Cardiac muscle cell (in vitro differentiated cells and primary cell): ENCODE measurements at places on chromosomes 11 and 22.

GRCh38 chr11:132852361-132852760 lies 679.9 kb downstream of the OPCML start:
- DNase-seq = no peak

- DNase-seq = no peak
Observed at GRCh38 chr11:58659910-58660570, 37.6 kb downstream of the CNTF start.

DNA sequence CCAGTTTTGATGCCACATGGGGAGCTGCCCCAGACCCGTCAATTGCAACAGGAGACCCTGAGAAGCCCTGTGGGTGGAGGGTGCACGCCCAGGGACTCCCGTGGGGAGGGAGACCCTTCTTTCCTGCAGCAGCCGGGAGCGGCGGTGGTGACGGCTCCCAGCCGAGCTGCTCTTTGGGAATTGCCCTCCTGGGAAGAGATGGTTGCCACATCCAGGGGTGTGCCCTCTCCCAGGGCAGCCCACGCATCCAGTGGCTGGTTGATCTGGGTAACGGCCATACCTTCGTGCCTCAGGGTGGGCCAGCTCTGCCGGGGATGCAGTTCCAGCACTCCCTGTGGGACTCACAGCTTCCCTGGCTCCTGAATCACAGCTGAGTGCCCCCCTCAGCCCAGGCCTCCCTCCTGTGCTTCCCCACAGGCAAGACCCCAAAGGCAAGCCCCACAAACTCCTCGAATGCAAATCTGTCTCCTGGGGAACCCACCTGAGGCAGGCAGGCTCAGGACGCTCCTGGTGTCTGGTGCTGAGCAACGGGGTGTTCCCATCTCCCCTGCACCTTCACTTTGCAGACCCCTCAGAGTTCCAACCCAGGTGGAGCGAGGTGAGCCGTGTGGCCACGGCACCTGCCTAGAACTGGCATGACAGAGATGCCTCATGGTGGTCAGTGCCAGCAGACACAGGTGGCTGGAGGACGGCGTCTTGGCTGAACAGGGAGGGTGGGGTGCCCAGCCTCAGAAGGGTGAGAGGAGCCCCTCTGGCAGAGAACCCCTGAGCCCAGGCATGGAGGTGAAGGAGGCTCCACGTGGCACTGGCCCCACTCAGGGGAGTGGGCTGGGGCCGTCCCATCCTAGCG lies 1027.4 kb downstream of the BRD1 start:
- no peak for DNase-seq

GRCh38 chr11:122601141-122602125 lies 54.1 kb upstream of the UBASH3B start:
- DNase-seq = peak; percentile 72

DNA sequence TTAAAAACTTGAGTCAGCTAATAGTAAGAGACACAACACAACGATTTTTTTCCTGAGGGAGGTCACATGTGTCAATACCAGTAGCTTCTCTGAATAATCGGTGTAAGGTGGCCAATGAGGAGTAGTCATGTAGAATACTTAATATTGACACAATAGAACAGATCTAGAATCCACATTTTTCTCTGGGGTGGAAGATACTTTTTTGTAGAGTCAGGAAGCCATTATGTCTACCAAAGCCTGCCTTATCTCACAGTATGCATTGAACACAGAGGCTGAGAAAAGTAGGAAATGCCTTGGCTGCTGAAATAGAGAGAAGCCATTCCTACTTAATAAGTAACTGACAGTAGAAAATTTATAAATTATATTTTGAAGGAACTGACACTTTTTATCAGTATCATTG lies 725.0 kb downstream of the METTL15 start:
- DNase-seq = no peak

DNA sequence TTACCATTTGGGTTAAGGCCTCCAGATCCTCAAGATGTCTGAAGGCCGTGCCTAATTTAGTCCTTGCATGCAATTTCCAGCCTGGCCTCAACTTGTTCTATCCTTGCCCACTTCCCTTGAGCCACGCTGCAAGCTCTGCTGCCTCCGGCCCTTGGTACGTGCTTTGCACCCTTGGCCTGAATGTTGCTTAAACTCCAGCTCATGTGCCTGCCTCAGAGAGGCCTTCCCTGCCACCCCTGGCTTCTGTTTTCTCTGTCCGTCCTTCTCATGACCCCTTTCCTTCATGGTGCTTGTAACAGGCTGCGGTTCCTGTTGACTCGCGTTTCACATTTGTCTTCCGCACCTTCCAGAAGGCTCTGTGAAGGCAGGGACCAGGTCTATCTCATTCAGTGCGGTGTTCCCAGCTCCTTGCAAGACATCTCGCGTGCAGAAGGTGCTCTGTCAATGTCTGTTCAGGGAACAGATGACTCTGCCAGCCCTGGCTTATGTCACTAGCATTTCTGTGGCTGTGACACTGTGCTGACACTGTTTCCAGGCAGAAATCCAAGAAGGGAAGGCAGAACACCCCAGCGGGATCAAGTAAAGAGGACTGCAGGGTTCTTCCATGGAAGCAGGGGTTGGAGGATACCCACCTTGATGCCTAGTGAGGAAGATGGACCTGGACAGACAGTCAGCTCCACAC lies 61.8 kb downstream of the FBLN1 start:
- DNase-seq = no peak

DNA sequence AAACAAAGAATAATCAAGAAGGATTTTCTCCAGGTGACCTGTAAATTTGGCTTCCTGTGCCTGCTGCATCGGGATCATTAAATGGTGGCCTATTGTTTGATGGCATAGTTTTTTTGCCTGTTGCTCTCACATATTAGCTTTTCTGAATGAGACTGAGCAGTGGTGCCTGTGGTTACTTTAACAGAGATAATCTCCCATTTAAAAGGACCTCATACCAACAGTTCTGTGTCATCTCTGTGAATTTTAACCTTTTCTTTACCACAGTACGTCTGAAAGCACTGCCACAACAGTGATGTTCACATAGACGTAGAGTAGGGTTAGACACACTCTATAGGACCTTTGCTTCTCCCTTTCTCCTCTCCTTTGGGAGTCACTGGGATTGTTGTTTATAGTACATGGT lies 22.9 kb upstream of the RCE1 start:
- no peak for DNase-seq

DNA sequence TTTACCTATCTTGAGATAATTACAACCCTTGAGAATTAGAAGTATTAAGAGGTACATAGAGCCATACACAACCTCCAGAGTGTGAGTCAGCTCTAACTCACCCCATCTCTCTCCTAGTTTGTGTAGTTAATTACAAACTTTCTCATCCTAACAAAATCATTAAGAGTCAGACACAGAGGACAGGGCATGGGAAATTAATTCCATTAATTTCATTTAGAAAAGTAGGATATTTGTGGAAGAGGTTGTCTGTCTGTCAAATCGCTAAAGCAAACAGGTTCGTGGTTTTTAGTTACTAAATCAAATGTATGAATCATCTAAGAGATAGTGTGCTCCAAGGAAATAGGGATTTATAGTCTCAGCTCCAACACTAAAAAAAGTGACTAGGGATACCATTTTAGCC lies 1261.4 kb upstream of the TENM4 start:
- DNase-seq = peak; percentile 3

- no peak for DNase-seq
Observed at GRCh38 chr11:23573429-23573828, 713.2 kb upstream of the CCDC179 start.

- no peak for DNase-seq
Observed at GRCh38 chr11:22317656-22318055, 20.5 kb upstream of the SLC17A6 start.

- no peak for DNase-seq
Observed at GRCh38 chr11:96246718-96247552, 96.1 kb downstream of the MAML2 start.

GRCh38 chr11:117225553-117226170 lies 6.2 kb downstream of the PCSK7 start:
- no peak for DNase-seq

DNA sequence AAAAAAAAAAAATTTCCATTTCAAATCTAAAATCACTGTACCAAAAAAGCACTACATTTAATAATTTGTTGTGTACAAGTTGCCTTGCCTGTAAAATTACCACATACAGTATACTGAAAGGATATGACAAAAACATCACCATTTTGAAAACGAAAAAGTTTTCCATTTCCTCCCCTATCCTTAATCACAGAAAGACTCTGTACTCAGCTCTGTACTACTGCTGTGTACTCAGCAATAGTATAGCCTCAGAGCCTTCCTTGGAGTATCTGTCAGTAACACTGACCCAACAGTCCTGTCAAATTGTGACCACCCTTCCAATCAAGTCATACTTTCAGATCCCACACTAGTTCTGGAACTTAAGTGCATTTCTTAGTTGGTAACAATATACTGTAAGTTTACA lies 48.0 kb downstream of the CELF1 start:
- DNase-seq = no peak

- DNase-seq = peak; percentile 39
Observed at GRCh38 chr11:86460461-86461385, 86.0 kb downstream of the CCDC81 start.

DNA sequence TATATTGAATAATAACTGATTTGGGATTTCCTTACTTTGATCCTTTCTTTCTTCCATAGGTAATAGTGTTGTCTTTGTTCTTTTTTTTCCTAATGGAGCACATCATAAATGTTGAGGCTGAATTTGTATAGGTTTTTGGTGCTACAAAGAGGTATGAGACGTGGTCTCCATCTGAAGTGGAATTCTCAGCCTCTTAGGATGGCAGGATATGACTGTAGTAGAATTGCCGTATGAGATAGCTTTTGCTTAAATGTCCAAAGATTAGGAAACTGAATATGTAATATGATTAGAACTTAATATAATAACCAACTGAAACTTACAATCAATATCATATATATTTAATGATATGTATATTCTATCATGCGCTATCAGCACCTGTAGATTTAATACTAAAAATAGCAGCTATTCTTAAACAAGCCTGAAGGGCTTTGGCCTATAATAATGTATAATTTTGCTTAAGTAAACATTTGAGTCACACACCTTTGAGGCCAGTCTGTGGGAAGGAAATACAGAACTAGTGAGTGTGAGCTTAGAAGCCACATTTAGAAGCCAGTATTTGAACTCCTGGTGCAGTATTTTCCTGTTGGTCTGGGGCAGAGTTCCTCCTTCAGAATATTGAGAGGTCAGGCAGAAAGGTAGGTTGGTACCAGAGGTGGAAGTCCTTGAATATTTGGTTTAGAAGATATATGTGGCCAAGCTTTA lies 62.6 kb downstream of the SWAP70 start:
- no peak for DNase-seq

DNA sequence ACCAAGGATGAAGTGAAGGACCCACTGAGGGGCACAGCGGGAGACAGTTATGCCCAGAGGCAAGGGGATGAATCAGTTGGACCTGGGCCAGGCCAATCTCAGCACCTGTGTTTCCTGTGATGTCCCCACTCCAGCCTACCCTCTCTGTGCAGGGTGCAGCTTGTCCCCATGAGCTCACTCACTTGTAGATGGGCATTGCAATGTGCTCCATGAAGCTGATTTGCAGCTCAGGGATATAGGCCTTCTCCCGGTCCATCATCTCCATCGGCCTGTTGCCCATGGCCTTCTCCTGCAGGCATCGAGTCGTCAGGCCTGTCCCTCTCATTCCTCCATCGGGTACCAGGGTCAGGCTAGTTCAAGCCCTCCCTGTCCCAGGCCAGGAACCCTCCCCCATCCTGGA lies 96.2 kb downstream of the PDE2A start:
- DNase-seq = no peak

GRCh38 chr11:40119661-40120060 lies 1339.8 kb downstream of the LRRC4C start:
- no peak for DNase-seq

DNA sequence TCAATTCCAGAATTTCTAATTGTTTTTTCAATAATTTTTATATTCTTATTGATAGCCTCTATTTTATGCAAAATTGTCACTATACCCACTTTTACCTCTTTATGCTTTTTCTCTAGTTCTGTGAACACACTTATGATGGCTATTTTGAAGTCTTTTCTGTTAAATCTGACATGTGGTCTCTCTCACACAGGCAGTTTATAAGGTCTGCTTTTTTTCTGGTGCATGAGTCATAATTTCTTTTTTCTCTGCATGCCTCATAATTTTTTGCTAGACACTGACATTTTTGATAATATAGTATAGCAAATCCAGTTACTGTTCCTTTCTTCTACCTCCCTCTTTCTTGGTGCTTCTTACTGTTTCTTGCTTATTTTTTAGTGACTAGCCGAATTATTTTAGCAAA lies 36.0 kb downstream of the ZBTB44 start:
- DNase-seq = peak; percentile 13

GRCh38 chr11:63961608-63962412 lies 12.6 kb upstream of the COX8A start:
- peak; percentile 55 for DNase-seq

GRCh38 chr11:66918741-66919140 lies 39.4 kb downstream of the PC start:
- no peak for DNase-seq

DNA sequence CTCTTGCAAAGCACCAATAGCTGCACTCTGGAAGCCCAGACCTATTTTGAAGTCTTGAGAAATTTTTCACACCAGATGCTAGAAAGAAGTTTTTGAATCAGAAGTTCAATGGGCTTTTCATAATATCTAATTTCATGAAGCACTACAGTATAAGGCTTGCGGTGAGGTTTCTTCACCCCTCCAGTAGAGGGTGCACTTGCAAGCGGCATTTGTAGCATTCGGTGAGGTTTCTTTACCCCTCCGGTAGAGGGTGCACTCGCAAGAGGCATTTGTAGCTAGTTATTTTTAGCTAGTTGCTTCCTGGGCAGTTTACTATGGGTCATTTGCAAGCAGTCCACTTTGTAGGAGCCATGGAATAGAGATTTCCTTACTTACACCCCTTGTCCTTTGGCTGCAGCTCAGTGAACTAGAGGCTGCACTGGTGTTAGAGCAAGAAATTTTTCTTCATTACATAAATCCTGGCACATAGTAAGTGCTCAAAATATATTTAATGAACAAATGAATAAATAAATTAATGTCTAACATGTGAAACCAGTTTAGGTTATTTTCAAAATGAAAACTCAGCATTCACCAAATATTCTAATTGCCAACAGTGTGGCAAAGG lies 7.8 kb upstream of the NOX4 start:
- no peak for DNase-seq

DNA sequence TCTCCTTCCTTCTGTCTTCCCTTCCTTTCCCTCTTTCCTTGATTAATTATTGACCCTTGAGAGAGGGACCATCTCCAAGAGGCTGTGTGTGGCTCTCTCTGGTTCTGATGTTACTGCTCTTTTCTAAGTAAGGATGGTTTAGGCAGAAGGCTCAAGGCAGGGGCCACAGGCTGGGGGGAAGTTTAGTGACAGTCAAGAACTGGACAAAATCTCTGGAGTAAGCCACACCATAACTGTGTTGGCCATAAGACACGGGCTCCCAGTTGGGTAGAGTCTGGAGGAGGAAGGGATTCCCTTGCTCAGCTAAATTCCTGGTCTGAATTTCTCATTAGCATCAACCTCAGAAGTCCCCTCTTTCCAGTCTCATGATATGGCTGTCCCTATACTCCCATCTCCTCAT lies 74.7 kb downstream of the BUD13 start:
- DNase-seq = no peak

GRCh38 chr22:37146507-37147180 lies 3.1 kb downstream of the IL2RB start:
- no peak for DNase-seq

- DNase-seq = no peak
Observed at GRCh38 chr11:35146074-35146521, 7.1 kb downstream of the CD44 start.
